ENCODE measurements at places on chromosomes 4 and X.

DNA sequence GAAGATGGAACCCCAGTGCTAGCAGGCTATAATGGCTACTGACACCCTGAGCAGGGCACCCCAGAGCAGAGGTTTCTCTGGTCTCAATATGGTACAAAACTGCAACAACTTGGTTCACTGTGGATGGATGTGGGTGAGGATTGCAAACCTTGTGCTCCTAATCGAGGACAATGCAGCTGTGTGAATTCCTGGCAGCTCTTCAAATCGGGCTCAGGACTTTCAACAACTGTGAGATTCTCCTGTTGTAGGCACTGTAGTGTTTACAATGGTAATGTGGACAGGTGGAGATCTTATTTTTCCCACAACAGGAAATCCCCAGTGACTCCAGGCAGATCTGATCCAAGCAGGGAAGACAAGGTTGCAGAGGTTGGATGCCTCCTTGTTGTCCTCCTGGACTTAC lies 101.5 kb downstream of the RCHY1 start:
- DNase-seq, result no peak

DNA sequence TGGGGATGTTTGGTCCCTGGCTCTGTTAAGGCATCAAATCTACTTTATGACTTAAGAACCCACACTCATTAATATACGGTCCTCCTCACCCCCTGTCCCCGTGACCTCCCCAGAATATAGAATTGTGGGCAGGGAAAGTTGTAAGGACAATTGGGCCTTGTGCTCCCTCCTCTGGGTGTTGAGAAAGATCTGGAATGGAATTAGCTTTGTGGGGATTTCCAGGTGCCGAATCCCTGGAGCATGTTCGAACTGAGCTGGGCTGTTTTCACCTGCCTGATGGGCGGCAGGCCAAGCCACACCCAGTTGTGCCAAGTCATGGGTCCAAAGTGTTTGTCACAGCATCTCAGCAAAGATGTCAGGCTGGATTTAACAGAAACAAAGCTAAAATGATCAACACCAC lies 349.3 kb upstream of the KLF3 start:
- no peak for DNase-seq

GRCh38 chr4:74531963-74532794 lies 87.2 kb downstream of the AREG start:
- DNase-seq, result no peak

GRCh38 chr4:24164797-24165196 lies 274.9 kb upstream of the PPARGC1A start:
- no peak for DNase-seq

DNA sequence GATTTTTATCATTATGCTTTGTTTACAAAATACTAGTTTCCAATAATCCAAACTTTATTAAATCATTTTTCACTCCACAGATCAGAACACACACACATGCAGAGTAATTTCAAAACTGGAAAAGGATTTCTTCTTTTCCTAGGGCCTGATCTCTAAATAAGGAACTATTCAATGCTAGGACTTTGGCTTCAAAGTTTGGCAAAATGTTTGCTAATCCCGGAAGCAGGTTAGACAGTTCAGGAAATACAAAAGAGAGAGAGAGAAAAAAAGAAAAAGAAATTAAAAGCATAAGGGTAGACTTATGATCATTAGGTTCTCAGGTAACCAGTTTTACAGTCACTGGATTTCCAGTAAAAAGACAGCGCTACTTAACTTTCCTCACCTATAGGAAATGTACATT lies 211.0 kb downstream of the DCLK2 start:
- no peak for DNase-seq

DNA sequence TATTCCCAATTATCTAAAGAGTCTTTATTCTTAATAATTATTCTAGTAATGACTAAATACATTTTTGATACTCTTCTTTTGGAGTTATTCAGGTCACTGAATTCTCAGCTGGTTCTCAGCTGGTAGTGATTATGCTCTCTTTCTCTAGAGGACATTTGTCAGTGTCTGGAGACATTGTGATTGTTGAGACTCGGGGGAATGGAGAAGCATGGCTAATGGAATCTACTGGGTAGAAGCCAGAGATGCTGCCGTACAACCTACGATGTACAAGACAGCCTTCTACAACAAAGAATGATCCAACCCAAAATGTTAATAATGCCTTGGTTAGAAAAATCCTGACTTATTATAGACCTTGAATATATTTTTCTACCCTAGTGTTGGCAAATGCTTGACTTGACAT lies 149.2 kb upstream of the ANKRD50 start:
- no peak for DNase-seq

GRCh38 chr4:6779667-6780565 lies 2.6 kb upstream of the KIAA0232 start:
- no peak for DNase-seq

DNA sequence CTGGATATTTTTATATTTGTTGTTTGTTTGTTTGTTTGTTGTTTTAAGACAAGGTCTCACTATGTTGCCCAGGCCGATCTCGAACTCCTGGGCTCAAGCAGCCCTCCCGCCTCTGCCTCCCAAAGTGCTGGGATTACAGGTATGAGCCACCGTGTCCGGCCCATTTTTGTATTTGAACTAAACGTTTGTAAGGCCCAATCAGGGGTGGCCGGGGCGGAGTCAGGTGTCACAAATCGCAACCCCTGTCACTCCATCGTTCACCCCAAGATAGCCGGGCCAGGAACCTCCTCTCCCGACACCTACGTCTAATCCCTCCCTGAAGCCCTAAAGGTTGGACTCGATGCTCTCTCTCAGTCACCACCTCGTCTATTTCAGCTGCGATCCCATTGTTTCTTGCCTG lies 722 bp upstream of the EFHC2 start:
- DNase-seq, result no peak

DNA sequence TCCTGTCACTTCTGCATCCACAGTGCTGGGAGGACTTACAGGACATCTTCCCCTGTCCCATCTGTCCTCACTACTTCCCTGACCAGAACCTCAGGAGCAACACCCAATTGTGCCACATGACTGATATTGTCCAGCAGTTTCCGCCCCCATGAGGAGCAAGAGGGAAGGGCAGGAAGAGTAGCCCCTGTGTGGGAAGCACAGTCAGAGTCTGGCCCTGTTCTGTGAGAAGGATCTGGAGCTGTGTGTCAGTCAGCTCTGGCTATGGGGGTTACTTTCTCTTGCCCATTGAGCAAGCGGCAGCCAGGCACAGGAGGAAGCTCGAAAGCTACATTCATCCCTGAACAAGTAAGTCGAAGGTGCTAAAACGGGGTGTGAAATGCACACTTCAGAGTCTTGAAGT lies 14.8 kb upstream of the TRIM60 start:
- DNase-seq, result no peak

DNA sequence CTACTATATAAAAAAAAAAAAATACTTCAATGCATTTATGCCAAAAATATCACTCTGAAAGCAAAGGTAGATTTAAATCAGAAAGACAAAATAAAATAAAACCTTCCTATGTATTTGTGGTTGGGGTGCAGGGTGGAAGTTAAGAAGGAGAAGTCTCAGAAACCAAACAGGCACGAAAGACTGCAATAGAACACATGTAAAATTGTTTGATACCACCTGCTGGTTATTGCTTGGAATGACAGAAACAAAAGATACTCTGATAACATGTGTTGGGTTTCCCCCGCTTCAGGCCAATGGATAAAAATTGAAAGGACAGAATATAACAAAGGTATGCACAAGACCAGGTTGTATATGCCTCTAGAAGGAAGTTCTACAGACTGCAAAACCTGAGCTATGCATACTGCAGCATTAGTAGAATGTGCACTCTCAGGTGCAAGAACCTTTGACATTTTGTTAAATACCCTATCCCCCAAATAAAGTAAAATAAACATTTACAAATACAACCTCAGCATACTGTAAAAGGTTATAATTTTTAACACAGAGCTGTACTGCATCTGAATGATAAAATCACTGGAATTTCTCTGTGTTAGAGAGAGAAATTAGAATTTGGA lies 118.8 kb downstream of the GABRA2 start:
- no peak for DNase-seq

GRCh38 chr4:121877041-121877773 lies 6.9 kb upstream of the BBS7 start:
- no peak for DNase-seq

GRCh38 chr4:186622788-186623464 lies 67.6 kb upstream of the MTNR1A start:
- DNase-seq, result no peak

DNA sequence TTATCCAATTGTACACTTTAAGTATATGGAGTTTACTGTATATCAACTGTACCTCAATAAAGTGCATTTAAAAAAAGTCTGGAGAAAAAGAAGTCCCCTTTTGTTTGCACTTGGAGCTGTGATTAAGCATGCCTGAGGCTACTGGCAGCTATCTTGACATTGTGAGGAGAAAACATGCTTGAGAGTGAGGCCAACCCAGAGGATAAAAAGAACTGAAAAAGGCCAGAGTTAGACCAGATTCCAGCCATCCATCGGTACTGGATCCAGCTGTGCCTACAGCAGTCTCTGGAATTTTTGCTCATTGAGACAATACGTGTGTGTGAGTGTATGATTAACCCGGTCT lies 57.4 kb downstream of the LGI2 start:
- DNase-seq, result no peak

DNA sequence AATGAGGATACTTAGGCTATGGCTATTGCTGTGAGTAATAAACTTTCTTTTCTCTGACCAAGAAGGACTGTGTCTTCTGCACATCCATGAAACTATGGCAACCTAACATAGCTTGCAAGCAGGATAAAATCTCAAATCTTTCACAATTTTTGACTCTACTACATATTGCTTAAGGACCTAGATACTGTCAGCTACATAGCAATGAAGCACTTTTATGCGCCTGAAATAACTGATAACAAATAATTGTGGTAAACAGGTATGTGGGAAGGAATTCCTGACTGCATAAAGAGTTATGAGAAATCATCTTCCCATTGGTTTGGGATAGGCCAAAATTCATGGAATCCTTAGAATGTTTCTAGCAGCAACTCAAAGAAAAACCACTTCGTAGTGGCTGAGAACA lies 41.2 kb upstream of the PDGFC start:
- no peak for DNase-seq

GRCh38 chr4:134018846-134019245 lies 182.7 kb downstream of the PABPC4L start:
- DNase-seq, result no peak

- no peak for DNase-seq
Measured at GRCh38 chr4:78293821-78294301, 236.7 kb downstream of the FRAS1 start.

DNA sequence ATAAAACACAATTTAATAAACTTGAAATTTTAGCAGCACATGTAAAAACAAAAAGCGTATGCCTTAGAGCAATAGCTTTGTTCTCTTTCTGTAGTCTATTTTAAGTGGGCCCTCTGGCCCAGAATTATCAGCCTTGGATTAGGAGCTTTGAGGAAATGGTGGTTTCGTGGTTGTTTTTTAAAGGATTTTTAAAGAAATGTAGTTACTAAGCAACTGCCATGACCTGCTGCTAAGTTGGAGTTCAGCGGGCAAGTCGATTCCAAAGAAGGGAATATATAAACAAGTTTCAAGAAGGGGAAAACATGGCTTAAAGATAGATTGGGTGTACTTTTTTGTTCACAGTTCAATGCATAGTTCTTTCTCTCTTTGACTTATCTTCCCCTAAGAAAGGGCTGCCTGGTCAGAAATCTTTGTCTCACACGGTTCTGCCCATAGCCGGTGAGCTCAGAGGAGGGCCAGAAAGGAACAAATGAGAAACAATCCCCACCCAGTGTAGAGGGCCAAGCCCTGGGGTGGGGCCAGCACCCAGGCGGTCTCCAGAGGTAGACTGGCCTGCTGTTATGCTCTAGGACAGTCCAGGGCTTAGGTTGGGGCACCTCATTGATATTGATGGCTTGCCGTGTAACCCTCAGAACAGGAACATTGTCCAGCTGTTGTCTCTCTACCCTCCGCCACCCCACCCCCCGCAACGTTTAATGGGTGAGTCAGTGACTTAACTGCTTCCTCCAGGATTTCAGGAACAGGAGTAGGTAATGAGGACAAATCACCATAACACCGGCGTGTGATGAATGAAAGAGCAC lies 32.5 kb downstream of the DLG3 start:
- DNase-seq, result no peak

GRCh38 chrX:45748369-45748774 lies 547.7 kb upstream of the DIPK2B start:
- no peak for DNase-seq

DNA sequence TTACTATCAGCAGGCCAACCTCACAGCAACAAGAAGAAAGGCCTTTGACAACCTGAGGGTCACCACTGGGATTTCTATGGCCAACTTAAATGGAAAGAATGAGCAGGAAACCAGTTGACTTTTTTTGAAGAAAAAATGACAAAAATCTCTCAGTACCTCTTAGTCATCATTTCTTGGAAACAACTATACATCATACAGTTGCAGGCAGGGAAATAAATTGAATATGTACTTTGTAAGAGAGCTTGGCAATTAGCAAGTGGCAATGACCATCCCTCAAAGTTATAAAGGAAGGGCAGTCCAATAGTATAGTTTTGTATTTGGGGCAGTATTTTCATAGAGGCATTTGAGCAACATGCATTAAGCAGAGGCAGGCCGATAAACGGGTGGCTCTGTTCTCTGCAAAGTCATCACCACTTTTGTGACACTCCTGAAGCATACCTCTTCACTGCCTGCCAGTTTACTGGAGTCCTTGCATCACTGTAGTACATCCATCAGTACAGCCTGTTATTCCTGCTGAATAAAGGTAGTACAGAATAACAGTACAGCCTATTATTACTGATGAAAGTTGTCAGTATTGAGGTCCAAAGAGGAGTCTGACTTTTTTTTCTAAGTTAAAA lies 83.3 kb upstream of the AMELX start:
- DNase-seq, result no peak

- DNase-seq, result no peak
Measured at GRCh38 chr4:151866592-151866918, 105.7 kb upstream of the GATB start.

DNA sequence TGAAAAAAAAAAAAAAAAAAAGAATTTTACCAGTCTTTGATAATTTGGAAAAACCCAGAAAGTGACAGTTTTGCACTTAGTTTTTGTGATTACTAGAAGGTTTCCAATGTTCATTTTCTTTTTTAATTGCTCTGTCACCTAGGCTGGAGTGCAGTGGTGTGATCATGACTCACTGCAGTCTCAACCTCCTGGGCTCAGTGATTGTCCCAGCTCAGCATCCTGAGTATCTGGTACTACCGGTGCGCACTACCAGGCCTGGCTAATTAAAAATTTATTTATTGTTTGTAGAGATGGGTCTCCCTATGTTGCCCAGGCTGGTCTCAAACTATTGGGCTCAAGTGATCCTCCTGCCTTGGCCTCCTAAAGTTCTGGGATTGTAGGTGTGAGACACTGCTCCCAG lies 3.3 kb downstream of the NUDT9 start:
- DNase-seq, result no peak
